Hematopoietic multipotent progenitor cell (in vitro differentiated cells): ENCODE measurements at places on chromosomes 11 and 22.

GRCh38 chr11:33910296-33910957 is 18.6 kb upstream of the LMO2 start:
- no peak for DNase-seq

GRCh38 chr22:23527971-23528740 is 51.9 kb downstream of the IGLL1 start:
- peak; percentile 70 for DNase-seq

- DNase-seq = no peak
Observed at GRCh38 chr22:40241200-40241763, 63.6 kb downstream of the TNRC6B start.

DNA sequence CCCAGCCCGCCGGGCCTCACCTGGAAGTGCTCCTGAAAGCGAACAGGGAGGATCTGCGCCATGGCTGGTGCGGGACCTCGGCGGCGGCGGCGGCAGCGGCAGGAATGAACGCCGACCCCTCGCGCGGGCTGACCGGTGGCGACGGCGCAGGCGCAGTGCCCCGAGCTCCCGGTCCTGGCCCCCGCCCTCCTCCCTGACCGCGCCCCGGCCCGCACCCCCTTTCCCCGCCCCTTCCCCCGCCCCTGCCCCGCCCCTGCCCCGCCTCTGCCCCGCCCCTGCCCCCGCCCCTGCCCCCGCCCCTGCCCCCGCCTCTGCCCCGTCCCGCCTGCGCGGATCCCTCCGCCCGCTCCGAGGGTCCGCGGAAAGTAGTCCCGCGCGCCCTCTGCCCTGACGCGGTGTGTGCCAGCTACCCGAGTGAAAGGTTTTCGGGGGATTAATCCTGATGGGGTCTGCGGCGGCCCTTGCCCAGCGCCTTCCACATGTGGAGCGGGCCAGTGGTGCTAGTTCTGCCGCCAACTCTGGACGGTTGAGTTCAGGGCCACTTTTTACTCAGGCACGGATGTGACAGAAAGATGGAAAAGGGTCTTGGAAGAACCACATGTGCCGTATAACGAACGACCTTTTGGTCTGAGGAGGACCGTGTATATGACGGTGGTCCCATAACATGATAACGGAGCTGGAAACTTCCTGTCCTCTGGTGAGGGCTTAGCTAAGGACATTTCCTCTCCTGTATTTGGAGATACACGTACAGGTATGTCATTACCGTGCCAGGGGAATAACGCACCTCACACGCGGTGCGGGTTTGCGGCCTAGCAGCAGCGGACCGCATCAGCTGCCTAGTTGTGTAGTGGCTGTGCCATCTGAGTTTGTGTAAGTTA is at the start of gene CLTCL1:
CLTCL1 (minus strand) TSS at position 140 of the 878 bp plus-strand sequence; CDS start at position 62, 78 bp downstream.
- peak; percentile 44 for DNase-seq

GRCh38 chr22:19757140-19757984 is 3.2 kb upstream of the TBX1 start:
- no peak for DNase-seq

- peak; percentile 39 for DNase-seq
Observed at GRCh38 chr11:3969613-3970012, 114.1 kb downstream of the STIM1 start.

DNA sequence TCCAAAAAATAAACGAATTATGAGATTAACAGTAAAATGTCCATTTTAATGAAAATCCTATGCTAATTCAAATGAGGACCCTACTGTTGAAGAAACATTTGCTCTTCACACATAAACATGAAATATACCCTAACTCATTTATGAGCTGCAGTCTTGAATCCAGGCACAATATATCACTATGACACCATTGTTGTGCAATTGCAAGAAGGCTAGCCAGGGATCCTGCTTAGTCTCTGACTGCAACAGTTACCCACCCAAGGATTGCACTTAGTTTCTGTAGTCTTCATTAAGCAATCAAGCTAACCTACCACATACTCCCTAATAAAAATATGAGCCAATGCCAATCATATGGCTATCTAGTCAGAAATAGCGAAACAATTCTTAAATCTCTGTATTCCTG is 981.0 kb upstream of the FAT3 start:
- DNase-seq = no peak

GRCh38 chr11:110463153-110463552 is 33.4 kb downstream of the FDX1 start:
- no peak for DNase-seq
